ENCODE measurements at places on chromosomes 11 and 22.

DNA sequence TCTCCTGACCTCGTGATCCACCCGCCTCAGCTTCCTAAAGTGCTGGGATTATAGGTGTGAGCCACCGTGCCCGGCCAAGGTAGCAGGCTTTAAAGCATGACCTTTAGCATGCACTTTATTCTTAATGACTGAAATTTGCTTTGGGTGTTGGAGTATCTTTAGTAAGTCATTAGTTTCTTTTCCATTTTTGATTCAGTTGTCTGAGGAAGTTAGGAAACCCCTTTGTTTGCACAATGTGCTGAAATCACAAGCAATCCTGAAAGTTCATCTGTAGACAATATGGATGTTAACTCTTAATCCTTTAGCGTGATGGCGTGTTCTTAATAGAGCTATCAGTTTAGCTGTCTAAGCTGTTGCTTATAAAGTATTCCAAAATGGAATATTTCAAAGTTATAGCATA is 16.8 kb downstream of the SDHD start:
- DNase-seq = no peak

DNA sequence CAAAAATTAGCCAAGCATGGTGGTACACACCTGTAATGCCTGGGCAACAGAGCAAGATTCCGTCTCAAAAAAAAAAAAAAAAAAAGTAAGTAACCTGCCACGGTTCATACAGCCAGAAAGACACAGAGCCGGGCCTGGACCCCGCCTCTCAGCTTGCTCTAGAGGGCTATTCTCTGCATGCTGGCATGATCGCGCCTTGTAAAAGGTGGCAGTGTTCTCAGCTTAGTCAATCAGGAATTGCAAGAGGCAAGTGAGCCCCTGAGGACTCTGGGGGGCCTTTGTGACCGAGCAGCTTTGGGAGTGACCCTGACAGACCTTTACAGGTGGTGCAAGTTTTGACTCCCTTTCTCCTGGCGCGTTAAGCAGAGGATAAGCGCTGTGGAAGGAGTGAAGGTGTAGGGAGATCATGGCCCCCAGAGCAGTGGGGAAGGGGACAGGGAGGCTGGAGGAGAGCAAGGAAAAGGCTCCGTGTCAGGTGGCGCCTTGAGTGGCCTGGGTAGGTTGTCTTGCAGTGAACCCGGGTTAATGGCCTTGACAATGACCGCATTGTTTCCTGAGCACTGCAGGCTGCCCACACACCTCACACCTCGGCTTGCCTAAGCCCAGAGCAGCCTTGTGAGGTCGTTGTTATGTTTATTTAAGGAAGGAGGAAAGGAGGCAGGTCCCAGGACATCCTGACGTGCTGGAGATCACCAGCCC is 48.9 kb downstream of the CDPF1 start:
- no peak for DNase-seq

DNA sequence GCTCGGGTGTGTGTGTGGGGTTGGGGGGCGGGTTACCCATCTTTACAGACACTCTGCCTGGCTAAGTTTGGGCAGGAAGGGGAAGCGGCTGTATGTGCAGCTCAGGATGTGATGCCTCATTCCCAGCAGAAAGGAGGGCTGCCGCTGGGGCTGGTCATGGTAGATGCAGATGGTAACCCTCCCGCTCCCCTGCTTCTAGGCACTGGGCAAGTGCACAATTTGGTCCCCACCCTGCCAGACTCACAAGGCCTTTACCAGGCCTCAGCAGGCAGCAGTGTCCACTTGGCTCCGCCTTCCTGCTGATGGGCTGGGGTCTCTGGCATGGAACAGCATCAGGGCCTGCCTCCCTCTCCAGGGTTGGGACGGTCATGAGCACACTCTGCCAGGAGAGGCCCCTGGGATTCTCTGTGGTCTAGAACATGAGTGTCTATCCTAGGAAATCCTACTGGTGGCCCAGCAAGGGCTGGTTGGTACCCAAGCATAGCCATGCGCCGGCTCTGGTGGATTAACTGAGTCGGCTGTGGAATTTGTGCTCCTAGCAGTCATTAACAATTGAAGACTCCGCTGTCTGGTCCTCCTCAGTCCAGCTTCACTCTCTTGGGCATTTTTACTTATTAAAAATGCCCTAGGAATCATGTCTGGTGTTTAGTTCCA is 4.2 kb downstream of the LMO1 start:
- DNase-seq = no peak

- DNase-seq = no peak
Measured at GRCh38 chr11:102073253-102073652, 26.0 kb downstream of the CFAP300 start.

GRCh38 chr22:22909605-22910271 is 22.1 kb downstream of the IGLL5 start:
- DNase-seq = no peak

GRCh38 chr22:23743303-23743705 is 7.6 kb downstream of the ZNF70 start:
- no peak for DNase-seq

GRCh38 chr11:65560555-65561418 is 2.6 kb upstream of the LTBP3 start:
- no peak for DNase-seq

- no peak for DNase-seq
Measured at GRCh38 chr11:125807909-125808308, 20.0 kb downstream of the PATE3 start.

GRCh38 chr22:29330753-29331152 is 15.3 kb upstream of the RASL10A start:
- DNase-seq = no peak

DNA sequence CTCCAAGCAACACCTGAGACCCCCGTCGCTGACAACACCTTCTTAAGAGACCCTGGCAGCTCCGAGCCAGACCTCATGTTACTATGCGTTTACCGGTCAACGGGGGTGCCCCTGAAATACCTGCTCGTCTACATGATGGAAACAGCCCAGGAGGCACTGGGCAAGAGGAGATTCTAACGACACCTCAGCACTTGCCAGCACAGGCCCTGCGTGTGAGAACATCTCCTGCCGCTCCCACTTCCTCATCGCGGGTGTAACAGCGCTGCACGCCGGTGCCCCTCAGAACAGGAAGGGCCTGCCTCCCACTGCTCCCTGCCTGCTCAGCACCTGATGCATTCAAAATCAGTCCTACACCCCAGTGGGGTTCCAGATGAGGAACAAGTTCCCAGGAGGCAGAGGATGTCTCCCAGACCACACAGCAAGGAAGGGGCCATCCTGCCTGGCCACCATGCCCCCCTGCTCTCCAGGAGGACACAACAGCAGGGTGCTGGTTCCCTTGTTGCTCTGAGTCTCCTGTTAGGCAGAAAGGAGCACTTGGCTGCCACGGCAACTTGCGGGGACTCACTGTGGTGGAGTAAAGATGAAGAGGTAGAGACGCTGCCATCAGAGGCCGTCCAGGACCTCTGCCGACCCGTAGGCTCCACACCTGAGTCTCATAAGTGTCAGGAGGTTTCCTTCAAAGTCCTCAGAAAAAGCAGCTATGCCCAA is 2.1 kb downstream of the TOLLIP start:
- DNase-seq = no peak

- DNase-seq = no peak
Measured at GRCh38 chr22:40250608-40251007, 72.9 kb downstream of the TNRC6B start.

- DNase-seq = no peak
Measured at GRCh38 chr11:66768818-66769217, 39.8 kb upstream of the SPTBN2 start.

GRCh38 chr22:36731916-36732315 is 28.4 kb upstream of the CACNG2 start:
- DNase-seq = no peak

- DNase-seq = no peak
Measured at GRCh38 chr11:64996710-64997380, at the start of gene BATF2. Gene BATF2 (minus strand): TSS chr11:64996971. CDS start chr11:64996914, 57 bp downstream.

- no peak for DNase-seq
Measured at GRCh38 chr11:130031945-130032344, 29.3 kb upstream of the PRDM10 start.

DNA sequence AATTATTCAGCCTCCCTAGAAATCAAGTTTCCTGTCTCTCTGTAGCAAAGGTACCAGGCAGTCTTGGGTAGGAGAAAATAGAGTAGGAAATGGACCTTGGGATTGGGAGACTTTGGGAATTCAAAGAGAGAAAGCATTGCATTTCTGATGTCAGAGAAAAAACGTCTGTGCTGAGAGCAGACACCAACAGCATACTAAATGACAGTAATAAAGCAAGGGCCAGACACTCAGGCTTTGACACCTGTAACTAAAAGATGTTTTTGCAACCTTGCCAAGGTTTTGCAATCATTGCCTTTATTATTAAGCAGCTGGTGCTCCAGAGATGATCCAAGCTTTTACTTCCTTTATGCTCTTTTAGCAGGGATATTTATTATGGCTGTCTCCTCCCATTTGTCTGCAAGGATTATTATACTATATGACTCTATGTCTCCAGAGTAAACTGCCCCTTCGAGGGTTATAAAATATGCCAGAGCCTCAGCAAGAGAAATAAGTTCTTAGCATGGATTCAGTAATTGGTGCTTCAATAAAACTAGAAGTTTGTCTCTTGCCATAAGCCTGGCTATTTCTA is 85.2 kb upstream of the GRAMD1B start:
- no peak for DNase-seq

GRCh38 chr11:133038850-133039249 is 493.5 kb downstream of the OPCML start:
- no peak for DNase-seq

GRCh38 chr22:20951151-20951931 is 15.7 kb upstream of the AIFM3 start:
- DNase-seq = no peak

DNA sequence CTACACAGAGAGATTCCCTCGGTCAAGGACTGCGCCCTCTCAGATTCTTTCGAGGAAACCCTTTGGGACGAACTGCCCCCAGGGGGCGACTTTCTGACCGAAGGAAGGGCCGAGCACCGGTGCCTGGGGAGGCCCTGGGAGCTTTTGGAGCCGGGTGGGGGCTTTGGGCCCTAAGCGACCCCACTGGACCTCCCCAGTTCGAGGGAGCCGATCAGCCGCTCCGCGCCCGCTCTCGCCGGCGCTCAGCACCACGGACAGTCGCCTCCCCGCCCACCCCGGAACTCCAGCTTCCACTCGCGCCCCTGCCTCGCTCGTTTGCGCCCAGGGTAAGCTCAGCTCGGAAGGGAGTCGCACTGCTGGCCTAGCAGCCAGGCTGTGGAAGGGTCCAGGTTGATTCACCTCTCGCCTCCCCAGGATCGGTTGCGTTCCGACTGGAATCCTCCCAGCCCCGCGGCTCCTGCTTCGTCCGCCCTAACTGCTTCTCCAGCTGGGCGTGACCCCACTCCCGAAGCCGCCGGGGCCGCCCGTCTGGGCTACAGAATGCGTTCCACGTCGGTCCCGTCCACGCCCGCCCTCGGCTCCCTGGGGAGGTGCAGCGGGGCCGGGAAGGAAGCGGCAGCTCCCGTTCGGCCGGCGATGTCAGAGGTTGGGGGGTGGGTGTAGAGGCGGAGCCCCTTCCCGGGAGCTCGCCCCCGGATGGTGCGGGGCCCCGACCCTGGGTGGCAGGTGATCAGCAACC is 428 bp downstream of the SCN3B start:
- no peak for DNase-seq

- no peak for DNase-seq
Measured at GRCh38 chr11:85768473-85769146, 42.3 kb downstream of the SYTL2 start.

- no peak for DNase-seq
Measured at GRCh38 chr11:106098893-106099553, 21.6 kb downstream of the AASDHPPT start.

DNA sequence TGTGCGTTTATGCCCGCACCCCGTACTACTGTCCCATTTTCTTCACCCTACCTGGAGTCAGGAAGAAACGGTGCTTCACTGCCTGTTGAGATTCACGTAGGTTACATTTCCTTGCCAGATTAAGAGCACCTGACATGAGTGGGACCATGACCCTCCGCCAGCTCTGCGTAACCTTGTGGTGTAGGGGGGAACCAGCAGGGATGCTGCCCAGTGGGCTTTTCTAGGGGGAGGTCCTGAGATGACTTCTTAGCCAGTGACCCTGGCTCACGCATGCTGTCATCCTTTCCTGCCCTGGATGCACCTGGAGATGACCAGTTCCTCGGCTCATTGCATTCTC is 967 bp upstream of the ARVCF start:
- DNase-seq = no peak

GRCh38 chr11:133982151-133982550 is 25.4 kb upstream of the IGSF9B start:
- no peak for DNase-seq

GRCh38 chr22:23756891-23757290 is 2.7 kb upstream of the VPREB3 start:
- DNase-seq = no peak
